ENCODE measurements at places on chromosomes 4 and X. TPM values are rescaled to one million over a fixed set of nuclear protein-coding genes. Genes with fewer than 3 reads are reported as not detected.

DNA sequence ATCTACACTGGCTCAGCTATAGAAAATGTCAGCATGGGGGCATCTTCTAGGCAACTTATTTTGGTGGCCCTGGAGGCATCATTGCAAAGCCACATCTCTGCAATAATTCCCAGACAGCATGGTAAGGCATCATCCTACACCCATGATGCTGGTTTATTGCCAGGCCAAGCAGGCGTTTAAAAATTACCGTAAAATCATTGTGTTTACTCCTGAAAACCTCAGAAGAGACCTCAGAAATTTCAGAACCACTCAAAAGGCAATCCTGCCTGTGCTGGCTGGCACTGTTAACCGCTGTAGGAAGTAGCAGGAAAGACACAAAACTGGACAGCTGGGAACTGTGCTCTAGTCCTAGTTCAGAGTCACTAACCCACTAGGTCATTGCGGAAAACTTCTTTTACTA, 63.2 kb downstream of the MID1 start:
- DNase-seq: no peak

DNA sequence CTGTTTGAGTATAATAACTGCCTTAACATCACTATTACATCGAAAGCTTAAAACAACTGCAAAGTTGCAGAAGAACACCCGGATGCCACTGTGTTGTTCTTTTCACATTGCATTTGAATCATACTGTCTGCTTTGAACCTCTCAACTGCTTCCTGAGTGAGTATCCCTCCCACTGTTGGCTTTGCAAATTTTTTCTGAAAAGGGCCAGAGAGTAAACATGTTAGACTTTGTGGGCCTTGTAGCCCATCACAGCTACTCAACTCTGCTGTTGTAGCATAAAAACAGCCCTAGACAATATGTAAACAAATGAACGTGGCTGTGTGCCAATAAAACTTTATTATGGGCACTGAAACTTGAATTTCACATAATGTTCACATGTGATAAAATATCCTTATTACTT, 76.1 kb downstream of the NSG1 start:
- no peak for DNase-seq

GRCh38 chr4:153026591-153027346, 90.6 kb downstream of the FHDC1 start:
- DNase-seq: no peak

SSX2B gene
- total RNA-seq: not detected

- DNase-seq: peak; percentile 33
Observed at GRCh38 chr4:38664706-38665401, 855 bp downstream of the KLF3 start.

AMTN gene
- total RNA-seq: not detected

GRCh38 chr4:44462259-44462658, 13.7 kb upstream of the KCTD8 start:
- no peak for DNase-seq

ZFP92 gene
- 1.5 TPM for total RNA-seq

DNA sequence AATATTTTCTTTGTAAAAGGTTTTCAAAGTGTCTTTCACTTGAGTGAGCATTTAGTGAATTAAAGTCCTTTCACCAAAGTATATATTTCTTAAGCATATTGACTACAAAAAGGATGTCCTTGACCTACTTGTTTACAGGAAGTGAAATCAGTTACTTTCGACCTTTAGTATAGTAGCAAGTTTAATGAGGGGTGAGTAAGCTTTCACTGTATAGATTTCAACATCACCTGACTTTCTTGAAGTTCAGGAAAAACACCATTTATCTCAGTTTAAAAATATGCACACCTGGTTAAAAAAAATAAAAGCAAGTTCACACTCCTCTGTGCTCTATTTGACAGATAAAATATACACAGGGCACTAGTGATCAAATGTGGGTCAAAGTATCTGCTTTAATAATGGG, 88.1 kb downstream of the CCSER1 start:
- no peak for DNase-seq

CXorf65 gene
- 6.6 TPM for total RNA-seq

CFAP99 gene
- not detected for total RNA-seq

DNA sequence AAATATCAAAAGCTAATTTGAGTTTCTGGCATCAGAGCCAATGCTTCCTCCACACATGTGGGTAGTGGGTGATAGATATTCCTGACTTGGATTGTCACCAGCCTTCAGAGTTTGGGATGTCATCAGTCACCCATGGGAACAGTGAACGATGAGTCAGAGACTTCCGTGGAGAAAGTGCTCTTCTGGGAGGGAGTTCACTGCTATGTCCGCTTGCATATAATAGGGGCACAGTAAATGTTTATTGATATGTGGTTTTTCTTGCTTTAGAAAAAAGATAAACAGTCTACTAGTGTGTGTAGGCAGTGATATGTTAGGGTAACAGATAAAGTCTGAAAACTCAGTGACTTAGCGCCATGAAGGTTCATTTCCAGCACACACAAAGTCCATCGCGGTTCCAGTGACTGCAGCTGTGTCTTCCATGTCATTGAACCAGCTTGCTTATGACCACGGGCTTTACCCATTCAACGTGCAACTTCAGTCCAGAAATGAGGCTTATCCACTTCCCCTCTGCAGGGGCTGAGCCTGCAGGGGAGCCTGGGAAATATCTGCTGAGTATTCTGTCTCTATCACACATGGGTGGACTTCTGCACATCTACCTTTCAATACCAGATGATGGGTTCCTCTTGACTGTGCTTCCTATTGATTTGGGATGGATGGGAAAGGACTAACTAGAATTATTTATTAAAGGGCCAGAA, 87.7 kb upstream of the WWC2 start:
- DNase-seq: no peak

GRIA3 gene
- not detected for total RNA-seq

- DNase-seq: no peak
Observed at GRCh38 chrX:15204130-15204751, 65.6 kb downstream of the ASB9 start.

ARHGEF38 gene
- total RNA-seq: not detected

GRCh38 chrX:136130931-136131833, 16.2 kb upstream of the FHL1 start:
- DNase-seq: no peak

- no peak for DNase-seq
Observed at GRCh38 chr4:38634047-38634759, 29.8 kb upstream of the KLF3 start.

OPHN1 gene
- total RNA-seq: 0.11 TPM

DNA sequence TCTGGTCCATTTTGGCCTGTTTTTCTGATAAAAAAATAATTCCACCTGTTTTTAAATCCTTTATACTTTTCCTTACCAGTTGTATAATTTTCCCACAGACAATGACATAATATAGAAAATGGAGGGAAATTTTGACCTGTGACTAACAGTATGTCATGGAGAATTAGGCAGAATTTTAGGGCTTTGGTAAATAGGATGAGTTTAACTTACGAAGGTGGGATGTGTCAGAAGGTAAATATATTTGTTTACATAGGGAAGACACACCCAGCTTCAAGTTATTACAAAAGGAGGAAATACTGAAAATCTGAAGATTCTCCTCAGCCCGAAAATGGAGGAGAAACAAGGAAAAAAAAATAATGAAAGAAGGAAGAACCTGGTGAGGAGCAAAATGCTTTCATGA, 64.6 kb upstream of the PPP3CA start:
- no peak for DNase-seq

DNA sequence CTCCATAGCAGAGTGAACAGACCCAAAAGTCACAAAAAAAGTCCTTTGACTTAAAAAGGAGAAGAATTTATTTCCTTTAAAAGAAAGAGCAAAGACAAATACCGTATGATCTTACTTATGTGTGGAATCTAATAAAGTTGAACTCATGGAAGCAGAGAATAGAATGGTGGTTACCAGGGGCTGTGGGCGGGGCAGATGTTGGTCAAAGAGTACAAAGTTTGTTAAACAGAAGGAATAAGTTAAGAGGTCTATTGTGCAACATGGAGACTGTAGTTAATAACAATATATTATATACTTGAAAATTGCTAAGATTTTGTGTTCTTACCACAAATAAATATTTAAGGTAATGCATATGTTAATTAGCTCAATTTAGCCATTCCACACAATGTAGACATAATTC, 173.3 kb upstream of the S100G start:
- no peak for DNase-seq

- no peak for DNase-seq
Observed at GRCh38 chr4:51909236-51909703, 66.3 kb downstream of the DCUN1D4 start.

USP26 gene
- not detected for total RNA-seq

DNA sequence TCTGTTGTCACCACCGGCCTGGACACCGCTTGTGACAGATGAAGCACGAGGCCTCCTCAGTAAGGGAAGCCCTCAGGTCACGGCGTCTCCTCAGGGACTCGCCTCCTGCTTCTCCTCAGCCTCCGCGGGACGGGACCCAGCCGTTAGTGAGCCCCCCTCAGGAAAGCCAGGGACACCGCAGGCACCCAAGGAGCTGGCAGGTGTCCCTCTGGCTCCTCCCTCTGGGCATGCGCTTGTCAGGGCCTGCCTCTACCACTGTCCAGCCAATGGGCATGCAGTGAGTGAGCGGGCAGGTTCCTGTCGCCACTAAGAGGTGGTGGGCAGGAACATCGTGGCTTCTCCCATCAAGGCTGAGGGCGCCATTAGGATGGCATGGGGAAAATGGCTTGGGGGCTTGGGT, 23.5 kb upstream of the CT55 start:
- DNase-seq: no peak

DNA sequence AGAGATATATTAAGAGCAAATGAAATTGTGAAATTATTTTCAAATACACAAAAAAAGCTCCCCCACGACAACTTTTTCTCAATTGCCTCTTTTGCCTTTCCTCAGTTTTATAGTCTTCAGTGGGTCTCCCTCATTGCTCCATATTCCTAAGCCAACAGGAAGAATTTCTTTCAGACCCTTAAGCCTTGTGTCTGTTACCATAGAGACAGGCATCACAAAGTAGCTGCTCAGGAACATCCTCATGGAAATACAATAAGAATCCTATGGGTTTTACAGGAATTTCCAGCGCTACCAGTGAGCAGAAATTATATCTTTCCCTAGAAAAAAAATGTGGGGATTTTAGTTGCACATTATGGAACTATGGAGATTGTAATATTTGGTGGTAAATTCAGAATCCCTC, 121.9 kb upstream of the DMD start:
- DNase-seq: no peak

SLC25A5 gene
- total RNA-seq: 671 TPM

DNA sequence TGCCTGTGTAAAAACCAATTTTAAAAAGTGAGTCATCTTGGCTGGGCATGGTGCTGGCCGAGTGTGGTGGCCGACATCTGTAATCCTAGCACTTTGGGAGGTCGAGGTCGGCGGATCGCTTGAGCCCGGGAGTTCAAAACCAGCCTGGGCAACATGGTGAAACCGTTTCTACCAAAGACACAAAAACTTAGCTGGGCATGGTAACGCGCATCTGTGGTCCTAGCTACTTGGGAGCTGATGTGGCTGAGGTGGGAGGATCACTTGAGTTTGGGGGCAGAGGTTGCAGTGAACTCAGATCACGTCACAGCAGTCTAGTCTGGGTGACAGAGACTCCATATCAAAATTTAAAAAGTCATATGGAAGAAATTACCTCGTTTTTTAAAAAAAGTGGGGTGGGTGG, 7.6 kb downstream of the RLIM start:
- no peak for DNase-seq

GRCh38 chr4:126907389-126907788, 725.4 kb upstream of the INTU start:
- no peak for DNase-seq

GASK1B gene
- 0.11 TPM for total RNA-seq

DNA sequence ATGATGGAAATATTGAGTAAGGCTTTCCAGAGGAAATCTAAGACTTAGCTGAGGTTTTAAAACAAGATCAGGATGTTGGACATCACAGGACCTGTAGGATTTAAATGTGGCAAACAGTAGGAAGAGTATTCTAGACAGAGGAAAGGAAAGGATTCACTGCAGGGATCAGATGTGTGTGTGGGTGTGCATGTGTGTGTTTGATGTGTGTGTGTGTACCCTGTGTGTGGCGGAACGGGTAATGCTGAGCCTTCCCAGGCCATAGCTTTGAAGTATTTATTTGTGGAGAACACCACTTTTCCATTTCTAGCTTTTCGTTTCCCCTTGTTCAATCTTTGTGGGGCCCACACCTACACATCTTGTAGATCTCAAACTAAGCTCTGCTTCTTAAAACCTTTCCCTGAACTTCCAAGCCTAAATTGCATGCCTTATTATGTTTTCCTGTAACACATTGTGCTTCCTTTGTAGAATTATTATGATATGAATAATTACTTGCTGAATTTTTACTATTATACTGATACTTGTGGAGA, 6.9 kb downstream of the GUCY1A1 start:
- DNase-seq: no peak

DNA sequence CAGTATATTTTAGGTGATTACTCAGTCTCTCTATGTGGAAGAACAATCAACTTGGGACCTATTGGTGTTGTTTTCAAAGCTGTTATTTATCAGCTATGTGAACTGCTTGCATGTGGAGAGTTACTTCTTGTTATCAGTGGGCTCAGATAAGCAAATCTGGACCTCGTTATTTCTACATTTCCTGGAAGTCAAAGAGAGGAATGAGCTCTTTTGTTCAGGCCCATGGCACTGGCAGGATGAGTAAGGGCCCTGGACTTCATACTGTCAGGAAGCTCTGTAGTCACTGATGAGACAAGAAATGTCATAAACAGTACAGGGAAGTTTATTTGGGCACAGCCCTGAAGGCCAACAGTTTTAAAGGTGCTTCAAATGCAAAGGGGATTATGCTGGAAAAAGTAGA, 760.6 kb upstream of the EPHA5 start:
- no peak for DNase-seq

GRCh38 chr4:54414545-54414944, 185.5 kb downstream of the PDGFRA start:
- no peak for DNase-seq

ARSH gene
- total RNA-seq: not detected

- no peak for DNase-seq
Observed at GRCh38 chr4:38735870-38736269, 46.9 kb downstream of the TLR10 start.

DNA sequence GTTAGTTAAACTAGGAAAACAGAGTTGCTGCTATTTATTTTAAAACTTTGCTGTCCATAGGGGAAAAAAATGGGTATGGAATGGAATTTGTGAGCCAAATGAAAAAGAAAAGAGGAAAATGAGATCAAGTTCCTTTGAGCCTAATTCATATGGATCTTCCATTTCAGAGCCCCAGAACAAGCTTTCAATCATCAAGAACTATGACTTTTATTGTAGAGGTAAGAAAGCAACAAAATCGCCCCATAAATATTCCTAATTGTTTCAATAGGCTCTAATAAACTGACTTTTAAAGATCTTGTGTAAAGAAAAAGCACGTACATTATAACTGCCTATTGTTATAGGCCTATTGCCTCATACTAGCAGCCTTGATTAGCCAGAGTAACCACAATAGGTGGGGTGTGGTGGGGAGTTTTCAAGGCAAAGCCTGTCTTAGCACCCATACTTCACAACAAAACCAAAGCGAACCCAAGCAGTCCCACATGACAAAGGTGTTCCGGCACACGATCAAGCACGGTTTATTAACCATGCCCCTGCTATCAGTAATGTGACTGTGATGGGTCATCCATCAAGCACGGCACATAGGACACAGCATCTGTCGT, 44.4 kb downstream of the RBM47 start:
- no peak for DNase-seq

Data from activated T-cell treated with anti-CD3 and anti-CD28 coated beads, Interleukin-2, amount 50 U/mL, for 4 hours (primary cell).